Activated CD4-positive, alpha-beta T cell treated with anti-CD3 and anti-CD28 coated beads, Interleukin-2, amount 50 U/mL, for 24 hours (primary cell): ENCODE measurements at places on chromosomes 16 and 17.

DNA sequence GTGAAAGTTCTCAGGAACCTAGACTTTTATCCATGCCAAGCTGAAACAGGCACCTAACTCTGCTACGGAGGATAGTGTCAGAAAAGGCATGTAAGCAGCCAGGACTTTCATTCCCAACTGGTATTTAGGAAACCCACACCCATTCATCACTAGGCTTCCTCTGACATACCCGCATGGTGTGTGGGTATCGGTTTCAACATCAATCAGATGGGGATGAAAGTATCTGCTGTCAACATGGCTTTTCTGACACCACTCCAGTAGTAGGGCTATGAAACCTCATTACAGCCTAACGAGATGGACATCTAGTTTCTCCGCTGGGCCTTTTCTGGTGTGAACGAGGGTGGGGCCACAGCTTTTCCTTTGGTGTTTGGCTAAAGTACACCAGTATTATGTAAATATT is 1178.3 kb downstream of the CDH11 start:
- DNase-seq: no peak

GRCh38 chr17:55167024-55167725 is 97.6 kb upstream of the HLF start:
- no peak for DNase-seq

GRCh38 chr17:77802811-77803220 is 155.7 kb upstream of the TNRC6C start:
- DNase-seq: no peak

DNA sequence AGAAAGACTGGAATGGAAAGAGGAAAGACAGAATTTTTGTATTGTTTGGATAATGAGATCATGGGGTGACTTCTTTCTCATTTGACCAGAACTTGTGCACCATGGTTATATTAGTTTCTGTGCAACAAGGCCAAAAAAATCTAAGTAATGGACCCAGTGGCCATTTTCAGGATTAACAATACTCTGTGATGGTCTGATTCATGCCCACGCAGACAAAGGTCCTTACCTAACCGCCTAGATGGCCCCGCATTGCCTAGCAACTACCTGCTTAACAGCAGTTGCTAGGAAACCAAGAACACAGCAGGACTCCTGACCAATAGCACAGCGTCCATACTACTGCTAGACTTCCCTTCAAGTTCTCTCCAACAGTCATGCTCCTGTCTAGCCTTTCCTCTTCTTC is 22.4 kb downstream of the MIS12 start:
- no peak for DNase-seq

DNA sequence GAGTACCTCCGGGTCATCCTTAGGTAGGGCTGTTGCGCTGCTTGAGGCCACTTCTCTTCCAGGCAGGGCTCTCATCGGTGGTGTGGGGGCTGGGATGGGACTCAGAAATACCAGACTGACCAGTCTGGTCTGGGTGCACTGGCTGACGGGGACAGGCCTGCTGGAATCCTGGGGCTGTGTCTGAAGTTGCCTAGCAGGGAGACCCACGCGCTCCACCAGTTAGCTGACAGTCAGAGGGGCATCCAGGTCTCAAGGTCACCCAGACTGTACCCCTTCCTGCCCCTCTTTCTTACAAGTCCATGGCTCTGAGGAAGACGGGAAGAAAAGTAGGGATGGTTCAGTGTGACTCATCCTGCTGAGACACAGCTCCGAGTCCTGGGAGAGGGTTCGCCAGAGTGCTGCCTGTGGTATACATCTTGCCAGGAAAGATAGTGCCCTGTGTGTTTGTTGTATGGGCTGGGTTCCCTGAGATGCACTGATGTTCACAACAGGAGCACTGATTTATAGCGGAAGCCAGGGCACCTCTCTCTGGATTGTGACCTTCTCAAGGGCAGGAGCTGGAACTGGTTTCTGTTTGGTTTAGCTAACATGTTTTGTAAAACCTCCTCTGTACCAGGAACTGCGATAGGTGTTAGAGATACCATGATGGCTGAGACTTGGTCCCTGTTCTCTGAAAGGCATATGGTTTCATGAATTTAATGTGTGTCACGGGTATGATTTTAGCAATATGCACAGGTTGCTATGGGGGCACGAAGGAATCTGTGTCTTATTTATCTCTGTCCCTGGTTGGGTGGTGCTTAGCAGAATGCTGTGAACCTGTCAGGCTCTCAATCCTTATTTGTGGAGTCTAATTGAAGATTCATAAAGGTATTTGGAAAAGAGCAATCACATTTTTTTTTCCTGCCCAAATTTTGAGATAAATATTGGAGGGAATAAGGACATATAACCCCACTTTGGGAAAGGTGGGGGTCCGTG is 97.5 kb downstream of the OR1D5 start:
- no peak for DNase-seq

DNA sequence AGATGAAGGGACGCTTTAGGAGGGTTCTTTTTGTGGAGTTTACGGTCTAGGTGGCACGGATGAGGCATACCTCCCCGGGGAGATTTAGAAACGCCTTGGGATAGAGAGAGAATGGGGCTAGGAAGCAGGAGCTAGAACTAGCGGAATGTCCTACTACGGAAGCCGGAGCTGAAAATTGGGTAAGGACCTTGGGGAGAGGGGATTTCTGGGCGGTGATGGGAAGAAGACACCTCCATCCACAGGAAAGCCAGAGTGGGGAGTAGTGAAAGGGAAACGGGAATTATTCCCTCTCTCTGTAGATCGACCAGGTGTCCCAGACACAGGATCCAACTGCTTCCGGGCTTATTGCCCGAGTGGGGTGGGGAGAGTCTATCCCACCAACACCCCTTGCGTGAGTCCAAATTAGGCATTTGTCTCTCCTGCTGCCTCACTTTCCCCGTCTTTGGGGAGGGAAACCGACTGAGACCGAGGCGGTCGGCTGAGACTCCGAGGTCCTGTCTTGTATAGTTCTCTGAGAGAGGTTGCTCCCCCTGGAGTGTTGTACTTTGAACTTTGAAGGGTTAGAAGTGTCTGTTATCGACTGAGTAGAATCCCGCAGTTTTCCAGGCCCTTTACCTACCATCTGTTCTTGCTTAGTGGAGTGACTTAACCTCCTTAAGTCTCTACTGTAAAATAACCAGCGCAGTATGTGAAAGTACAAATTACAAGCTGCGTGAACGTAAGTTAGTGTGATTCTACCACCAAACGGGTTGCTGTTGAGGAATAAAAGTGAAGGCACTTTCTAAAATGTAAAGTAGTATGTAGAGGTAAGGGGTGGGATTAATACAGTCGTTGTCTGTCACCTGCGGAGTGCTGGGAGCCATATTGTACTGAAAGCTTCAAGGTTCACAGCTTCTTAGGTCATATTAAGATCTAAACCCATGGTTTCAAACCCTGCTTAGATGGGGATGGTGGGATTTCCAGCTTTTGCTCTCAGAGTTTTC is 1.0 kb downstream of the RSPRY1 start:
- DNase-seq: peak; percentile 14

GRCh38 chr17:78709751-78710181 is 72.3 kb downstream of the CYTH1 start:
- DNase-seq: no peak

- DNase-seq: no peak
Measured at GRCh38 chr16:85176541-85177447, 64.5 kb upstream of the CIBAR2 start.

- DNase-seq: peak; percentile 41
Measured at GRCh38 chr16:88737298-88738150, 31.2 kb downstream of the CTU2 start.

GRCh38 chr17:29084541-29085146 is 41.7 kb downstream of the PIPOX start:
- DNase-seq: no peak

DNA sequence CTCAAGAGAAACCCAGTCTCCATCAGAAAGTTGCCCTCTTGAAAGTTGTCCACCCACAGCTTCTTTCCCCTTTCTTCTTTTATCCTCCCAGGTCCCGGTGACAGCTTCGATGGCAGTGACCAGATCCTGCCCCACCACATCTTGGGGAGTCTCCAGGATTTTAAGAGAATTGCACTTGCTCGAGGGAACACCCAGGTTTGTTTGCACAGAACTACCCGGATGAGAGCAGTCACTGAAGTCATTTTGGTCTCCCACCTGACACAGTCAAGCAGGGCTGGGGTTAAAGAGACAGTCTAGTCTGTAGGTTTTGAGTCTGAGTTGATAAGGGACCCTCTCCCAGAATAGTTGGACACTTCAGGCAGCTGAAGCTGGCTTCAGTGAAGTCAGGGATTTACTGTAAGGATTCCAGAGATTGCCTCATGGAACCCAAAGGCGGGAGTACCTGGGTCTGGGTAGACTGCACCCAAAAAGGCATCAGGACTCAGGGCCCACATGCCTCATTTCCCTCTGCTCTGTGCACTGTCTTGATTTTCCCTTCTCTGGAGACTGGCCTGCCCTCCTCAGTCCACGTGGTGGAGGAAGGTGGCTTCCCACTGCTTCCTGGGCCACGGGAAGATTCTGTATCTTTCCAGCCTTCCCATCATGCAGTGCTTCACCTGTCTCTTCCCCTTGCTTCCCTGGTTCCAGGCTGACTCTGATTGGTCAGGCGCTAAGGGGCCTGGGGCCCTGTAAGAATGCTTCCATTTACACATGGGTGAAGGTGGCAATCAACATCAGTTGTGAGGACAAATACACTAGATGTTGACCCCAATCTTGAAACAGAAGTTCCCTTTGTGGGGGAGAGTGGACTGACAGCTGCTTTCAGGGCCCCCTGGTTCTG is 9.5 kb downstream of the MYCBPAP start:
- no peak for DNase-seq

- no peak for DNase-seq
Measured at GRCh38 chr16:55760310-55761001, 72.4 kb downstream of the CES1 start.

- DNase-seq: no peak
Measured at GRCh38 chr16:17474037-17474436, 3.3 kb upstream of the XYLT1 start.

- no peak for DNase-seq
Measured at GRCh38 chr16:6527646-6528045, 805.0 kb upstream of the RBFOX1 start.
